ENCODE measurements at places on chromosomes 2 and 18. TPM values are rescaled to one million over a fixed set of nuclear protein-coding genes. Genes with fewer than 3 reads are reported as not detected.

DNA sequence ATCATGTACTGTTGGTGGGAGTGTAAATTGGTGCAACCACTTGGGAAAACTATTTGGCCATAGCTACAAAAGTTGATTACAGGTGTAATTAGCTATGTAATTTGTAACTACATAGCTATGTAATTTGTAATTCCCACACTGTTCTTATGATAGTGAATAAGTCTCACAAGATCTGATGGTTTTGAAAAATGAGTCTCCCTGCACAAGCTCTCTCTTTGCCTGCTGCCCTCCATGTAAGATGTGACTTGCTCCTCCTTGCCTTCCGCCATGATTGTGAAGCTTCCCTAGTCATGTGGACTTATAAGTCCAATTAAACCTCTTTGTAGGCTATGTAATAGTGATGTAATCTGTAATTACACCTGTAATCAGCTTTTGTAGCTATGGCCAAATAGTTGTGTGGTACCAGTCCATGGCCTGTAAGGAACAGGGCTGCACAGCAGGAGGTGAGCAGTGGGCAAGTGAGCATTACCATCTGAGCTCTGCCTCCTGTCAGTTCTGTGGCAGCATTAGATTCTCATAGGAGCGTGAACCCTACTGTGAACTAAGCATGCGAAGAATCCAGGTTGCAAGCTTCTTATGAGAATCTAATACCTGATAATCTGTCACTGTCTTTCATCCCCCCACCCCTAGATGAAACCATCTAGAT, 133.7 kb upstream of the COPS8 start:
- DNase-seq: no peak

REG3A gene
- polyA plus RNA-seq: not detected

DNA sequence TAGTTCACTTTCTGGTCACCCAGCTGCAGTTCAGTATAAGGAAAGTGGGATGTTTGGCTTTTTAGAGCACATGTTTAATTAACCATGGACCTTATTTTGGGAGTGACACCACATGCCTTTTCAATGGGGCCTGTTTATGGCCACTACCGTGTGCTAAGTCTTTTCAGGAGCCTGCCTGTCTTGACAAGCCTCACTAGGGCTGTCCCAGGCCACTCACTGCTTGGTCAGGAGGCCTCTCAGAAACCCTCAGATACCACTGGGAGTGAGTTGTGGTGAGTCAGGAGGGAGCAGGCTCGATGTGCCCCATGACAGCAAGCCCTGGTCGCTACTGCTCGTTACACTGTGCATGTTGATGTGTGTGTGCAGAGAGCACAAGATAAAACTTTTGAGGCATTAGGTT, 123.0 kb downstream of the MAP4K4 start:
- DNase-seq: no peak

DNA sequence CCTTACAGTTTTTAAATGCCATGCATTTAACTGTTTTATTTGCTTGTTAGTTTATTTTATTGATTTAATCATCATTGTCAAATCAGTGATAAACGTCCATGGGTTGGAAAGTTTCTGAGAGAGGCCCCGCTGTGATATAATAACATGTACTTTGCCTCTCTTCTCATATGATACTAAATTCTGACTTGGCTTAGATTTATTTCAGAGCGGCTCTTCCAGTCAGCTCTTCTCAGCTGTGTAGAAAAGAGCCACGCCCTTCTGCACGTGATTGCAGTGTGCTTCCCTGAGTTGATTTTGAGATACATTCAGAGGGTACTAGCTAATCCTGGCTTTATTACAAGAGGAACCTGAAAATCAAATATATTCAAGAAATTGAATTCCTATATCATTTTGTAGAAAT, 218.6 kb downstream of the KCNE4 start:
- no peak for DNase-seq

DNA sequence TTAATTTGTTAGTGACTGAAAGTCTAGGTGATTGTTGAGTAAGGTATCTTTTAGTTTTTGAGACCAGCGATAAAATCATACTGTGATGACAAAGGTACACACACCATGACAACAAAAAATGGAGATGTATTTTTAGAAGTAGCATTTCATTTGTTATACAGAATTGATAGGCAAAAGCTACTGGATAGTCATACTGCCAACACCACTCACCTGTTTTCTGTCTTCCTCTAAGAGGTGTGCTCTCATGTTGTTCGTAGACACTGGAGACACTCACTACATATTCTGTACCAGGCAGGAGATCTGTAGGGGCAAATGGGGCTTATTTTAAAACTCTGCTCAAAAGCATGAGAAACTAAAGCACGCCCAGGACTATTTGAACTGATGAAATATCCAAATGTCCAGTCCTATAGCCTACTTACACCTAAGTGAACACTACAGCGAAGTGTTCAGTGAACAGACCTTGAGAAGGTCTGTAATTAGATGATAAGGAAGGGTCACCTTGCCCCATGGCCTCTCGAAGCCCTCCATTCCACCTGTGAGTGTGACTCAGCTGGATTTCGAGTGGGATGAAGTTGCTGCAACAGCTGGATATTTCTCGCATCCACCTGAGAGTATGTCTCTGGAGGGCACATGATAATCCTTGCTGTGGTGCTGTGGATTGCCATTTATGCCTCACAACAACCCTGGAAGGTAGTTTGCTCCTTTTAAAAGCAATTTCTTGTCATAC, 47.7 kb downstream of the FN1 start:
- DNase-seq: no peak

SERPINB5 gene
- 5.6 TPM for polyA plus RNA-seq
